ENCODE measurements at places on chromosomes 3 and 15. TPM values are rescaled to one million over a fixed set of nuclear protein-coding genes. Genes with fewer than 3 reads are reported as not detected.

DNA sequence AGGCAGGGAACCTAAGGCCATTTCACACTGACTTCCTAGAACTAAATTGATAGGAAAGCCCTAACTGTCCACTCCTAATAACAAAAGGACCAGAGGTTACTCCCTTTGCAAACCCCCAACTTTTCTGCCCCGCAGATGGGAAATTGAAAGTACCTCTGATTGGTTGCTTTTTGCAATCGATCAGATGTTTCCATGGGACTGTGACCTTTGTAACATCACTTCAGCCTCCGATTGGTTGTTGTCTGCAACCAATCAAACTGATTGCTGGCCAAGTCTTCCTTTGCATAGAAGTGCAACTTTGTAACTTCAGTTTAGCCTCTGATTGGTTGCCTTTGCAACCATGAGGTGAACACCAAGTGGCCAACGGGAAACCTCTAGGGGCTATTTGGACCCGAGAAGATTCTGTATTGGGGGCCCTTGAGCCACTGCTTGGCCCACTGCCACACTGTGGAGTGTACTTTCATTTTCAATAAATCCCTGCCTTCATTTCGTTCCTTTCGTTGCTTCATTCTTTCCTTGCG, 11.3 kb upstream of the KNL1 start:
- peak; percentile 92 for DNase-seq

- no peak for DNase-seq
Observed at GRCh38 chr3:163587342-163587741, 1491.0 kb downstream of the SI start.

GRCh38 chr3:160568989-160569388, 3.6 kb upstream of the KPNA4 start:
- no peak for DNase-seq

GRCh38 chr3:128301186-128302023, 148.1 kb downstream of the EEFSEC start:
- DNase-seq = no peak

DNA sequence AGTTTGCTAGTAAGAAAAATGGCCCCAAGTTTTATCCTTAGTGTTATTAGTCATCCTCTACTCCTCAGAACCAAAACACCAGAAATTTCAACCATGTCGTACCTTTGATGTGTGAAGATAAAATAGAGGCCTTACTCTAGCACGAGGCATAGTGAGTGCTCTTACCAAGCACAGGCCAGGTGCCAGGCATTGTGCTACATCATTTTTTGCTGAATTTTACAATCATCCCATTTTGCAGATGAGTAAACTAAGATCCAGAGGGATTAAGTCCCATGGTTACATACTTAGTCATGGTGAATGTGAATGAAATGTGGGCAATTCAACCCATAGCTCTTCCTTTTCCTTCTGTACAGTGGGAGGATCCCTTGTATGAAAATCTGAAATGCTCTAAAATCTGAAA, 15.2 kb downstream of the LMCD1 start:
- DNase-seq = no peak

DNA sequence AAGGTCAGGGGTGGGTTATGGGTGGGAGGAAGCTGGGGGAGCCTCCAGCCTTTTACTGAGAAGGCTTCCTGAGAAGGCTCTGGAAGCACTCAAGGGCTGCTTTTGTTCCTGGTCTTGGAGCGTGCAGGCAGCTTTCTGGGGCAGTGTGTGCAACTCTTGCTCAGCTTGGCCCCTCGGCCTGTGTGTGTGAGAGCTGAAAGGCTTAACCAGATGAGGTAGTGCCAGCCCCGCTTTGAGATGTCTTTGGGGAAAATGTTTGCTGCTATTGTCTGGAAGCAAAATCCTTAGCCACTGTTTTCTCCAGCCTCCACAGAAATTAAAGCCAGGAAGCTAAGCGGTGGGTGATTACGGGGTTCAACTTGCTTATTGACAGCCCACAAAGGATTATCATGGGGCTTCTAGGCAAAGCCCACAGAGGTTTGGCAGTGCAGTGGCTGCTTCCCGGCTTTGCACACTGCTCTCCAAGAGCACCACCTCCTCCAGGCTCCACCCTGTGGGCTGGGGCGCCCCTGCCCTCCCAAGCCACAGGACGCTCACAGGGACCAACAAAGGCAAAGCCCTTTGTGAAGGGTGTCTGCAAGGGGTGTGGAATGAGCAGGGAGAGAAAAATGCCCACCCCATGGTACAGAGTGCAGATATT, 121.7 kb upstream of the TLE3 start:
- DNase-seq = no peak

GRCh38 chr3:140898340-140899180, 43.1 kb upstream of the SLC25A36 start:
- DNase-seq = peak; percentile 65

GRCh38 chr3:146134348-146135117, 26.5 kb downstream of the PLOD2 start:
- peak; percentile 43 for DNase-seq

DNA sequence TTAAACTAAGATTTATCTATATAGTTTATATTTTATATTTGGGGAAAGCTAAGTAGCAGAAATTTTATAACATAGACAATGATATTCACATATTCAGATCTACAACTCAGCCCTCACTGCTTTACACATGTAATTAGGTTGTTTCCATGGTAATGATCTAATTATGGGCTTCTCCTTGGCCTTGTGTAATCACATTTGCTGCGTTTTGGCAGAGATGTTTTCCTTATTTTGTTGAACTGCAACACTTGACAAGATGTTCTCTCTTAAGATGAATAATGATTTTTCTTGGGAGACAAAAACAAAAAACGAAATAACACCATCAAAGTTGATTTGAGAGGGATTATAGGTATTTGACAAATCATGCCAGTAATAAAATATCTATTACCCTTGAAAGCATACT, 635.6 kb upstream of the TBL1XR1 start:
- DNase-seq = peak; percentile 79

- no peak for DNase-seq
Observed at GRCh38 chr15:88580532-88580931, 34.1 kb upstream of the DET1 start.

GRCh38 chr3:181705086-181705480, 6.6 kb upstream of the SOX2 start:
- DNase-seq = no peak

DNA sequence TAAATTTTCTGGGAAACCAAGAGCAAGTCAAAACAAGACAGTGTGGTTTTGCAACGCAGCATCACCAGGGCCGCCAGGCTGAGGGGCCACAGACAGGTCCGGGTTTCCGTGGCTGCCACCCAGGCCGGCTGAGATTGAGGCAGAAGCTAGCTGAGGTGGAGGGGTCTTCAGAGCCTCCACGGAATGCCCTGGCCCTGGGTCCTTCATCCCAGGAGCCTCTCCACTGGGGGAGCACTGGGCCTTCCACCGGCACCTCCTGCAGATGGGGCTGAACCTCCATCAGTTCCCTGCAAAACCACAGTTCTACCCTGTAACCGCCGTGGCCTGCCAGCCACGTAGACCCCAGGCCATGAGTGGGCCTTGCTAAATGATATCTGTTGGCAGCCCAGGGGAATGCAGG, 152.7 kb downstream of the CHSY1 start:
- no peak for DNase-seq

DNA sequence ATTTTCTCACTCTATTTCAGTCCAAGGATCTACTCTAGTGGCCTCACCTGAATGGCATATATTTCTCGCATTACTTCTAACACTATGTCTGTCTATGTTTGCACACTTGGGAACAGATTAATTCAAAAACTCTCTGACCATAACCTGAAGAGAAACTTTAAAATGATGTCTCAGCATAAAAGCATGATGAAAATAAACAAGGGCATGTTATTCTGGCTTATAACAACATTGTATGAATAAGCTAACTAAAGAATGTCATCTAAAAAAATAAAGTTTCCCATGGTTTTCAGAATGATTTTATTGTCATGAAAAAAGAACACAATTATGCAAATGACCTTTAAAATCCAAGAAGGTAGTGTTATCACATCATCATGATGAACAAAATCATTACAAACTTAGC, 85.5 kb upstream of the ROBO2 start:
- DNase-seq = no peak

DNA sequence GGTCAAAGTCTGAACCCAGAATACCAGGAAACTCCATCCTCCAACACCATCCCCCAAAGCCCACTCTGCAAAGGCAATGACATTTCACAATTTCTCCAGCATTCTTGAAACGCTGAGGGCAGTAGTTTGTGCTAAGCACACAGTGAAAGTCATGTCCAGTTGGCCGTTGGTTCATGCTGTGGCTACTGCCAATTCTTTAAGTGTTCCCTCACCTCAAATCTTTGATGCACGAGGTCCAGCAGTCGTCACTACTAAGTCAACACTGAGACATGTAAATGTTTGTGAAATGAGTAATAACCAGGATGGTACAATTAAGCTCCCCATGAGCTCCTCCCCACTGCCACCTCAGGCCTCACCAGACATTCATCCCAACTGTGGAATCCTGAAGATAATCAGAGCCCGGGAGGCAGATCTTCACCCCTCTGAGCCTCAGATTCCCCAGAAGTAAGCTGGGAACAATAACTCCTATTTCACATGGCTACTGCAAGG, 7.0 kb downstream of the SUCLG2 start:
- no peak for DNase-seq

GRCh38 chr15:63338170-63338569, 43.5 kb downstream of the CA12 start:
- DNase-seq = no peak

DNA sequence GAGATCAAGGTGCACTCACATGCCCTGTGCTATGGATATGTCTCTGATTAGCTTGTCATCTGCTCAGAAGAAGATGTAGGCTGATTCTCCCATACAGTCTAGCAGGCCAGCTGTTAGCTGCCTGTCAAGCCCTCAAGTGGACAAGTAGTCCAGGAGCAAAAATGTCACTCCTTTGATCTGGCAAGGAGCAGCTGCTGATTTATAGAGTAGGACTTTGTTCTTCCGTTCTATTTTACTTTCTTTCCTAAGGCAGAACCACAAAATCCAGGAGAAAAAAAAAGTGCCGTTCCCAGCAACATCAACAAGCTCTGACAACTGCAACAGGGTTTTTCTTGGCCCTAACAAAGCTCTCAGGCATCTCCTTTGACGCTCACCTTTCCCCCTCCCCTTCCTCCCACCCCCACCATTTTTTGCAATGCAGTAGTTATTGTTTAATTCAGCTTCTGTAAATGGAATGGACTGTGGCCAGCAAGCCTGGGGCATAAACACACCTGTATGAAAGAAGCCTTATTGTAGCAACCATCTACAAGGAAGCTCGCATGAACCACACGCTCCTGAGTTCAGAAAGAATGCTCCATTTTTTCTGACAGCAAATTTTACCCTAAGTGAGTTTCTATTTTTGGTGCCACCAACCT, 196.3 kb downstream of the MEIS2 start:
- DNase-seq = no peak

- no peak for DNase-seq
Observed at GRCh38 chr3:111862415-111862814, 3.4 kb downstream of the PHLDB2 start.

- no peak for DNase-seq
Observed at GRCh38 chr3:10688548-10689172, 127.4 kb upstream of the SLC6A11 start.

DNA sequence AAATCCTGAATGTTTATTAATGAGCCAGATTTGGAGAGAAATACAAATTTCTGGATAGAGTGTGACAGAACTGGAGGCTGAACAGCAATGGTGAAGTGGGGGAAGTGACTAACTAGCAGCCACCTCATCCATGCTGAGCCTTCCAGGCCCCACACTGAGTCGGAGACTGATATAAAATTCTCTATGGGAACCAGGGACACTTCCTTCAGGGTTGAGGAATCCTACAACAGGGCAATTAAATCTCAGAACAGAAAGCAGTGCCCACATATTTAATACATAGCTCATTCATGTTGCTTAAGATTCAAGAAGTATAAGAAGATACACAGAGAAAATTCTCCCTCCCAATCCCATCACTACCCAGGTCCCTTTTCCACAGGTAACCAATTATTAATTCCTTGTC, 49.3 kb downstream of the HACD2 start:
- DNase-seq = no peak

DNA sequence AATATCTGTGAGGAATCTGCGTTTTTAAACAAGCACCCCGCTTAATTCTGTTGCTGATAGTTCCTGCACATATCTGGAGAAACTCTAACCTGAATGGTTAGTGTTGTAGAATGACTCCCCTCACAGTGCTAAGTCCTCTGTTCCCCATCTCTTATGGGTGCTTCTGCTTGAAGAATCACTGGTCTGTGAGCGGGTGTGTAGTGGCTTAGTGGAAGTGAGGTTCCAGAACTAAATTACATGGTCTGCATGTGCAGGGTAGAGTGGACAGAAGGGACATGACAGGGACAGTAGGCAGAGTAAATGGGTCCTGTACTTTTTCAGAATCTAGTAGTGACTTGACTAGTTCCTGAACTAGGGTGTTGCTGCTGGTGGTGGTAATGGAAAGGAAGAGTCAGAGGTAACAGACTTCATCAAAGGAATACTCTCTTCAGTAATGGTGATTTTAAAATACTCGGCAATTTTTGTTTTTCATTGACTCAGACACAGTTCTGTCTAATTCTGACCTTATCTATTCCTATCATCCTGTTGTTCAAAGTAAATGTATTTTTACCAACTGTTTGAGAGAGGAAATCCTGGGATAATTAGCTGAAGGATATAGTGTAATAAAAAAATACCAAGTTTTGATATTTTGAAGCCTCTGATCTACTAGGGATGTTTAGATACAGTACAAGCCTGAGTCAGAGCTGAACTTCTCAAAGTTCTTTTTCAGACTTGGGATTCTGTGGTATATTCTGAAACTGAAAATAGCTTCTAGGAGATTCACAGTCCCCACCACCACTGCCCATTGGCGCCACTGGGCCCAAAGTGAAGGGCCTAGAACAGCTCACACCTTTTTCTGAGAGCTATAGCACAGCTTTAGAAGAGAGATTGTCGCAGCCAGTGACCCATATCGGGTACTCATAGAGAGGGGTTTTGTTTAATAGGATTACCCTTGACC, 55.5 kb downstream of the FNDC3B start:
- no peak for DNase-seq

- no peak for DNase-seq
Observed at GRCh38 chr3:54527521-54527920, 400.3 kb downstream of the LRTM1 start.

Gene ZIC1
- 9.7 TPM for polyA plus RNA-seq

Gene OSTN
- 4.4 TPM for polyA plus RNA-seq

Gene RTP3
- not detected for polyA plus RNA-seq

Gene SAMMSON
- polyA plus RNA-seq = not detected

Gene GHSR
- not detected for polyA plus RNA-seq

Gene ROPN1
- polyA plus RNA-seq = 0.16 TPM

Gene LRRC31
- polyA plus RNA-seq = not detected

Gene LDHAL6B
- polyA plus RNA-seq = not detected

Gene WNT5A
- 20.9 TPM for polyA plus RNA-seq

Gene PLSCR2
- not detected for polyA plus RNA-seq

Gene NLGN1
- polyA plus RNA-seq = 2.2 TPM

Gene NPTN
- polyA plus RNA-seq = 64.8 TPM

Gene NME9
- polyA plus RNA-seq = 0.28 TPM

Gene C3orf49
- 0.10 TPM for polyA plus RNA-seq
